ENCODE measurements at places on chromosomes 4 and X.

DNA sequence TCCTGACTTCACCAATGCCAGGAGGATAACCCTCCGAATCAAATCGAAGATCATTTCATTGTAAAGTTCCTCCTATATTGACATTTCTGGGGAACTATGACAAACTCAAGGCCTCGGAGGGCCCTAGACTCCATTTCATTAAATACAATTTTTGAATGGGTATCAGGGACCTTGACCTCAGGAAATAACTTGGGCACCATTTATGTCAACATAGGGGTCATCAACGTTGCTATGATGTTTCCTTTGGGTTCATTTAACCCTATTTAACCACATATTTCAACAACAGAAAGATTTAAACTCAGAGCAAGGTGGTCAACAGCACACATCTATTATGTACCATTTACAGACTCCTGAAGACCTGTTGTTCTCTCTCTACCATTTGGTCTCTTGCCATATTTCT lies 395.1 kb downstream of the TRIML1 start:
- no peak for DNase-seq

DNA sequence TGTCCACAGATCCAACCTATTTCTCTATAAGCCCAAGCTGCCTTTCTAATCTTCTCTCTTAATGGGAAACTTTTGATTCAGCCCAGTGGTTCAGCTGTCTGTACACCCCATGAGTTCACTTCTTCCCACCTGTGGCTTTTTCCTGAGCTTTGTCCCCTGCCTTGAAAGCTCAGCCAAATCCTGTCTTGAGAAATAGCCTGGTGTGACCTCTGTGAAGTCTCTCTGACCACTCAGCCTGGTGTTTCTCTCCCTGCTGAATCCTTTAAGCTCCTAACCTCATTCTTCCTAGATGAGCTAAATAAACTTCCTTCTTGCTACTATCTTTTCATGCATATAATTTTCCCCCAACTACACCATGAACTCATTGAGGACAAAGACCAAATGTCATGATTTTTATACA lies 15.2 kb upstream of the HERC5 start:
- no peak for DNase-seq

DNA sequence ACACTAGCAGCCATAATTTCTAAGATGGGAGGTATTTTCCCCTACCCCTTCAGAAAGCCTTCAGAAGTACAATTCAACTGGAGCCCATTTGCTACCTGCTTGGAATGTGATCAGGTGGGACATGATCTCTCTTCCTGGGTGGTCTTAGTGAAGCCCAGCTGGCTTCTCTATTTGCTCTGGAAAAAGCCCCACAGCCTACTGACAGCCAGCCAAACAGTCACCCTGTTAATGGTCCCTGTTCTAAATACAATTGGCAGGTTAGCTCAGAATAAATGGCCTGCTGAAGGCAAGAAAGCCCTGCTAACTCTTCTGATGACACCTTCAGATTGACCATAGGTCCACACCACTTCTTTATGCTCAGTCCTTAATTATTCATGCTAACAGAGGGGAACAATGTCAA lies 39.9 kb downstream of the HS6ST2 start:
- DNase-seq, result no peak

- DNase-seq, result no peak
These were observed 1812.9 kb upstream of the TENM3 start for GRCh38 chr4:180430283-180430682.

DNA sequence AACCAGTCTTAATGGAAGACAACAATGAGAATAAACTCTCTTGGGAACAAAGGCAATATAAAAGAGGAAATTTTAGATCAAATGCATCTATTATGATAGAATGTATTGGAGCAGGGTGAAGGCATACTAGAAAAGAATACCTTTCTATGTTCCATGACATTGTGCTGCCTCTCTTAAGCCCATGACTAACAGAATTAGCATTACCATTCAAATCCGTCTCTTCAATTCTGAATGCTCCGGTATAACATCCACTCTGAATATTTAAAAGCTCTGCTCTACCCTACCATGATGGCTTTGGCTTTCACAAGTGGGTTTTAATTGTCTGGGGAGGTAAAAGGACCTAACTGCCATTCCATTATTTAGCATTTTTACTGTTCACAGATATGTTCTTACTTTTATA lies 1878.4 kb downstream of the ARAP2 start:
- no peak for DNase-seq

All from kidney capillary endothelial cell (primary cell).